ENCODE measurements at places on chromosomes 5 and 9. TPM values are rescaled to one million over a fixed set of nuclear protein-coding genes. Genes with fewer than 3 reads are reported as not detected.

Gene GPRIN1
- polyA plus RNA-seq, result 0.56 TPM

Gene RABEPK
- polyA plus RNA-seq, result 61.1 TPM

Gene CMBL
- 17.0 TPM for polyA plus RNA-seq

Gene ADAMTS16
- polyA plus RNA-seq, result 0.03 TPM

Gene PCDH12
- not detected for polyA plus RNA-seq

Gene NEURL1B
- 0.14 TPM for polyA plus RNA-seq

Gene FOXD4L6
- 0.13 TPM for polyA plus RNA-seq

Gene LRRC70
- 0.05 TPM for polyA plus RNA-seq

Gene BSPRY
- polyA plus RNA-seq, result 0.26 TPM

Gene FAM151B
- 0.54 TPM for polyA plus RNA-seq

Gene TAF11L5
- not detected for polyA plus RNA-seq

Gene ACTBL2
- polyA plus RNA-seq, result not detected

Gene PCDHB3
- 0.31 TPM for polyA plus RNA-seq

Gene GPR150
- not detected for polyA plus RNA-seq

Gene TMEM174
- polyA plus RNA-seq, result not detected

Gene ASS1
- 122 TPM for polyA plus RNA-seq

Gene ABLIM3
- polyA plus RNA-seq, result 9.7 TPM

Gene ROPN1L
- 0.08 TPM for polyA plus RNA-seq

Gene TAS2R1
- polyA plus RNA-seq, result not detected

Gene ADAMTS2
- polyA plus RNA-seq, result 3.5 TPM

Gene PAEP
- 10.8 TPM for polyA plus RNA-seq

Gene PCDHA11
- not detected for polyA plus RNA-seq

Gene IFNA21
- polyA plus RNA-seq, result not detected

Gene PCDHB14
- 0.73 TPM for polyA plus RNA-seq

Gene CCDC180
- polyA plus RNA-seq, result 1.7 TPM

Gene PTGS1
- 0.08 TPM for polyA plus RNA-seq

Gene EIF4E1B
- not detected for polyA plus RNA-seq

Gene TUSC1
- not detected for polyA plus RNA-seq

Gene PCA3
- polyA plus RNA-seq, result not detected

Gene SH3RF2
- polyA plus RNA-seq, result 2.8 TPM

Gene PLAC8L1
- polyA plus RNA-seq, result 0.29 TPM

Gene CRHBP
- not detected for polyA plus RNA-seq

Gene RNF183
- polyA plus RNA-seq, result 7.3 TPM

Gene ZNF608
- 0.66 TPM for polyA plus RNA-seq

Gene PDE8B
- 0.16 TPM for polyA plus RNA-seq

Gene CARTPT
- polyA plus RNA-seq, result not detected

Gene CENPH
- 7.3 TPM for polyA plus RNA-seq

Gene EFNA5
- polyA plus RNA-seq, result not detected

Gene GPX8
- 0.55 TPM for polyA plus RNA-seq

Gene FAF2
- polyA plus RNA-seq, result 24.6 TPM

Gene C5orf52
- not detected for polyA plus RNA-seq

Gene GKAP1
- 3.8 TPM for polyA plus RNA-seq

Gene UBE2R2
- 17.2 TPM for polyA plus RNA-seq

Gene POLK
- 8.6 TPM for polyA plus RNA-seq

Gene IFNK
- not detected for polyA plus RNA-seq

Gene WDR70
- polyA plus RNA-seq, result 10.8 TPM

Gene ANKS6
- 9.5 TPM for polyA plus RNA-seq

Gene CYFIP2
- 22.5 TPM for polyA plus RNA-seq

Gene TAF1L
- polyA plus RNA-seq, result not detected

Gene SHOC1
- not detected for polyA plus RNA-seq

Gene SVEP1
- polyA plus RNA-seq, result not detected

Gene ZNF367
- 2.9 TPM for polyA plus RNA-seq

Gene ESM1
- not detected for polyA plus RNA-seq

Gene CFAP157
- polyA plus RNA-seq, result 0.07 TPM

Gene LHX3
- polyA plus RNA-seq, result not detected
